ENCODE measurements at places on chromosomes 16 and 17.
A peak's percentile ranks its signal among the peaks of the same experiment; 100 is the strongest.

DNA sequence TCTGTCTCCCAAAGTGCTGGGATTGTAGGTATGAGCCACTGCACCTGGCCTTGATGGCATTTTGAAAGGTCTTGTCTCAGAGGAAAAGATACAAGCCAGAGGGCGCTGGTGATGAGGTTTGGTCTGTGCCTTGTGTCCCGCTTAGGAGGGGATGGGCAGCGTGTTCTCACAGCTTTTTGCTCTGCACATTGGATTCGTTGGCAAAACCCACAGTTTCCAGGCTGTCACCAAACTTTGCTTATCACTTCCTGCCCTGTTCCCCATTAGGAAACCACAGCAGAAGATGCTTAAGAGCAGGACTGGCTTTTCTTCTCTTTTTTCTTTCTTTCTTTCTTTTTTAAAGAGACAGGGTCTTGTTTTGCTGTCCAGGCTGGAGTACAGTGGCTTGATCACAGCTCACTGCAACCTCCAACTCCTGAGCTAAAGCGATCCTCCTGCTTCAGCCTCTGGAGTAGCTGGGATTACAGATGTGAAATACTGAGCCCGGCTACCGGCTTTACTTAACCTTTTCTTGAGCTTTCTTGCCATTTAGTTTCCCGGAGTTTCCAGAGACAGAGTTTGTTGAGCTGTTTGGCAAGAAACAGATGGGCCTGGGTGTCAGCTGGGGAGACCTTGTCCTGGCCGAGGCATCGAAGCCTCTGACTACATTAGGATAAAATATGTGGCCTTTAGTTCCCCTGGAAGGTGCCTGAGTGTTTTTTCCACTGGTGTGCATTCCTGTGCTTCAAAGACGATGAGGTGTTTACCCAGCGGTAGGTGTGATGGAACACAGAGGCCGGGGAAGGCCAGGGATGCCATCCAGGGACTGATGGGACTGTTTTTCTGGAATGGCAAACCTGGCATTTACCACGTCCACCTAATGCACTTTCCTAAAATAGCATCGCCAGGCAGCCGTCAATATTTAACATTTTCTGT is 112.9 kb downstream of the ABCC1 start:
- DNase-seq, result no peak

- DNase-seq, result no peak
Measured at GRCh38 chr16:11990702-11991390, 14.3 kb downstream of the SNX29 start.

DNA sequence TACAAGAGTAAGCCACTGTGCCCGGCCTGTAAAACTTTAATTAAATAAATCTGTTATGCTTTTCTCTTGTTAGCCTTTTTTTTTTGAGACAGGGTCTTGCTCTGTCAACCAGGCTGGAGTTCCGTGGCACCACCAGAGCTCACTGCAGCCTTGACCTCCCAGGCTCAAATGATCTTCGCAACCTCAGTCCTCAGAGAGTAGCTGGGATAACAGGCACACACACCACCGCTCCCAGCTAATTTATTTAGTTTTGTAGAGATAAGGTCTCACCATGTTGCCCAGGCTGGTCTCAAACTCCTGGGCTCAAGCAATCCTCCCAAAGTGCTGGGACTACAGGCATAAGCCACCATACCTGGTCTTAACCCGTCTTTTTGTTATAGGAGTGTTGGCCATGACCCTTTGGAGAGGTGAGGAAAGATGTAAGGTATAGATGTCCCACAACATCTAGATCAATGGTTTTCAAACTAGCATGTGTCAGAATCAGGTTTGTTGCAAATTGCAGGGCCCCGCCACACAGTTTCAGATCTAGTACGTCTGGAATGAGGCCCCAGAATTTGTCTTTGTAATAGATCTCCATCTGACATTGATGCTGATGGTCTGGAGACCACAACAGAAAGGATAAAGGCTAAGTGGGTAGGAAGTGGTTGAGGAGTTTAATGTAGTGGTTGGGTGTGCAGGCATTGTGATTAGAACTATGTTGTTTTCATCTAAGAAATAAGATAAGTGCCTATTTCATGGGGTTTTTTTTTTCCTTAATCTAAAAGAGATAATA is 4.3 kb upstream of the GGA2 start:
- DNase-seq, result peak; percentile 20

DNA sequence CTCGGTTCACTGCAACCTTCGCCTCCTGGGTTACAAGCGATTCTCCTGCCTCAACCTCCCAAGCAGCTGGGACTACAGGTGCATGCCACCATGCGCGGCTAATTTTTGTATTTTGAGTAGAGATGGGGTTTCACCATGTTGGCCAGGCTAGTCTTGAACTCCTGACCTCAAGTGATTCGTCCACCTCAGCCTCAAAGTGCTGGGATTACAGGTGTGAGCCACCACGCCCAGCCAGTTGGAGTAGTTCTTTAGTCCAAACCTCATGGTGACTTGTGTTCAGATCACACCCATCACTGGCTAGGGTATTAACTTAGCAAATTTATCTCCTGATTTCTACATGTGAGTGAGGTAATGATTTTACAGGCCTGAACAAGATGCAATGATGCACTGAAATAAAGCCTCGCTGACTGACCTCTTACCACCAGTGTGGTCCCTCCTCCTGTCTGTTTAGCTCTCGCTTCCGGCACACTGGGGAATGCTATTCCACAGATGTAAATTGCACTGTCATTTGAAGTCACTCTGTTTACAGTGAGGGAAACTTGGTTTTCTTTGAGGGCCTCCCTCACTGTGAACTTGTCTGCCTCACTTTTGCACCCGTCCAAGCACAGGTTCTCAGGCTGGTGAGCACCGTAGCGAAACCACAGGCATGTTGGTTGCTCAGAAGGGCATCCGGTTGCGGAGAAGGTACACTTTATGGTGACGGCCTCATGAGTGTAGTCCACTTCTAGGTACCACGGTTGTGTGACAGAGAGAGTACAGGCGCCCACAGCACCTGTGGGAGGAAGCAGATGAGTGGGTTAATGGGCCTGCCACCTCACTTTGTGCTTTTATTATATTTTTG is 5.5 kb downstream of the IGSF6 start:
- peak; percentile 80 for DNase-seq

DNA sequence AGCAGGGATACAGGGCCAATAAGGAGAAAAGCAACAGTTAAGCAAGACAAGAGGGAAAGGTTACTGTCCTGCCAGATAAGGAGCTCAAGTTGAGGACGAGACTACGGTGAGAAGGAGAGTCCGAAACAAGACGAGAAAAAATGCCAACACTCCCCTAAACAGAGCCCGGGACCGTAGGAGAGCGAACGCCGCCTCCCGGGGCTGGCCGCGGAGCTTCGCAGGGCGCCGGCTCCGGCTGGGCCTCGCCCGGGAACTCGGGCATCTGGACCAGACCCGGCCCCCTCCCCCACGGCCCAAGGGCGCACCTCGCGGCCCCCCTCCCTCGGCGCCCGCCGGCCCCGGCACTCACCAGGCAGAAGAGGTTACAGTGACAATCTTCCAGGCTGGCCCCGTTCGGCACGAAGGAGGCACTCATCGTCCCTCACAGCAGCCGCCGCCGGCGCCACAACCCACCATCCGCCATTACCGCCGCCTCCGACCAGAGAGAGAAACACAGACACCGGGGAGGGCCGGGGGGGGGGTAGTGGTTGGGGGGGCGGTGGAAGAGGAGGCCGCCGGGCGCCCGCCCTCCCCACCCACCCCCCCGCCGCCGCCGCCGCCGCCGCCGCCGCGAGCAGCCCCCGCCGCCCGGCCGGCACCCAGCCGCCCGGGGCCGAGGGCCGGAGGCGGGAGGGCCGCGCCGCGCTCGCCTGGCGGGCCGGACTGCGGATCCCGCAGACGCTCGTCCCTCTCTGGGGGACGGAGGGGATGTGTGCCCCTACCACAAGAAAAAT is at the start of gene MED13:
Gene MED13 (minus strand): TSS at position 488 of the 773 bp plus-strand sequence. CDS start 73 bp downstream, at position 415.
- peak; percentile 61 for DNase-seq

DNA sequence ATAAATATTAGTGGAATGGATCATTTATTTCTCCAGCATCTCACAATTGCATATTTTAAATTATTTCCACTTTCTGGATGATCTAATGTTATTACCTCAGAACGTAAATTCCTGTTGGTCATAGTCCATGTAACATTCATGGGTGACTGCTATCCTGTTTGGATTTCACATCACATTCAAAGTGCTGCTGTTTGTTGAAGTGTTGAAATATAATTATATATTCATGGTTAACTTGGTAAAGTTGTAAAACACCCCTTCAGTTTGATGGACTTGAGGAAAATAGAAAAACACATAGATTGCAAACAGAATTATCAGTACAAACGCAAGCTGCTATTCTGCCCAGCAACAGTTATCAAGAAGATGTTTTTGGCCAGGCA is 59.6 kb downstream of the TANGO6 start:
- no peak for DNase-seq

GRCh38 chr17:73952082-73952479 is 251.4 kb upstream of the RPL38 start:
- no peak for DNase-seq

DNA sequence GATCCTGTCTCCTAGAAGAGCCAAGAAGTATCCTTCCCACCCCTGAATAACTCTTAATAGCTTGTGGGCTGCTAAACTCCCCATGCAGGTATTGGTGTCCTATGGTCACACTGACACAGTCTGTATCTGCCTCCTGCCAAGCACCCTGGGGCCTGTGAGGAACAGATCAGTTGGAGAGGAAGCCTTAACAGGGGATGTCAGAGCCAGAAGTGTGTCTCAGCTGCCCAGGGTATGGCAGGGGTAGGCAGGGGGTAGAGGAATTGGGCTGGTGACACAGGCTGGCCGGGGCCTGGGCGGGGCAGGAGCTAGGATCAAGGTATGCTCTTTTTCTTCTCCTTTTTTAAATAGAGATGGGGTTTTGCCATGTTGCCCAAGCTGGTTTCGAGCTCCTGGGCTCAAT is 44.7 kb downstream of the DDX19A start:
- no peak for DNase-seq
